Suppressor macrophage (primary cell): ENCODE measurements at places on chromosomes 2 and 18.

- no peak for DNase-seq
Observed at GRCh38 chr18:58285449-58286130, 241.6 kb downstream of the NEDD4L start.

- DNase-seq, result no peak
Observed at GRCh38 chr2:105674401-105674800, 70.3 kb upstream of the NCK2 start.

DNA sequence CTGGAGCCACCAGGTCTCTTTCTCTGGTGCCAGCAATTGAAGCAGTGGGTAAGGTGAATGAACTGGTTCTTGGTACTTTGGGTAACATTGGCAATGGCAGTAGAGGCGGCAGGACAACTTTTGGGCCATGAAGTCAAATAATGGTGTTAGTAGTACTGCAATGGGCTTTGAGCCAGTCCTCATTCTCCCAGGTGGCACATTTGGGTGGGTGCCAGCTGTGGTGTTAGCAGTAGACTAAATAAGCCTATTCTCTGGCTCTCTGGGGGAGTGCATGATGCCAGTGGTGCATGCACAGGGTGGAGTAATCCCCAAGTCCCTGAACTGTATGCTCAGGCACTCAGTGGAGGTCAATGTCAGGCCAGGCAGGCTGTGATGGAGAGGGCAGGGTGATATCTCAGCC is 120.2 kb upstream of the LRRTM4 start:
- DNase-seq, result no peak

DNA sequence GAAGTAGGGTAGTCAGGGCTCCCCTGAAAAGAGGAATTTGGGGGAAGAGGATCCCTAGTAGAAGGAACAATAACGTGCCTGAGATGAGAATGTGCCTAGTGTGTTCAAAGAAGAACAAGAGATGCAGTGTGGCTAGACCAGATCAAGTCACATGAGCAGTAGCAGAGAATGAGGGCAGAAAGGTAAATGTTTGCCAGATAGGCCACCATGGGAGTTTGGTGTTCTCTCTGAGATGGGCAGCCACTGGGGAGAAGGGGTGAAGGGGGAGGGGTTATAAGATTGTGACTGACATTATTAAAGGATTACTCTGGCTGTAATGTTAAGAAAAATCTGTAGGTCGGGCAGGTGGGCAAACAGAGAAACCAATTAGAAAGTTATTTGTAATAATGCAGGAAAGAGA is 166.0 kb downstream of the LCLAT1 start:
- peak; percentile 15 for DNase-seq

- DNase-seq, result no peak
Observed at GRCh38 chr2:231644426-231644825, 51.8 kb downstream of the TEX44 start.

DNA sequence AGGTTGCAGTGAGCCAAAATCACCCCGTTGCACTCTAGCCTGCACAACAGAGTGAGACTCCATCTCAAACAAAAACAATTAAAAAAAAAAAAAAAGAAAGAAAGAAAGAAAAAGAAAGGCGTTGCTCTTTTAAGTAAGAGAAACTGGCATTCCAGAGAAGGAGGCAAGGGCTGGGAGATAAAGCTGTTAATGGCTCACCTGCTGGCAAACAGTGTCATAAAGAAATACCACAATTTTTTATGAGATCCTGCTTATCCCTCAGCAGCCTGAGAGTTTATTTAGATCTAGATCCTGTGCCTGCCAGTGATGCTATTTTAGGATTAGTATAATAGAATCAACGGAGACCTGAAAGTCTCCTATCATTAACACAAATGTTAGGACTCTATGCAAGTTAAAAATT is 16.3 kb downstream of the SLC19A3 start:
- DNase-seq, result no peak

GRCh38 chr2:232526372-232526941 is 497 bp downstream of the CHRND start:
- no peak for DNase-seq

DNA sequence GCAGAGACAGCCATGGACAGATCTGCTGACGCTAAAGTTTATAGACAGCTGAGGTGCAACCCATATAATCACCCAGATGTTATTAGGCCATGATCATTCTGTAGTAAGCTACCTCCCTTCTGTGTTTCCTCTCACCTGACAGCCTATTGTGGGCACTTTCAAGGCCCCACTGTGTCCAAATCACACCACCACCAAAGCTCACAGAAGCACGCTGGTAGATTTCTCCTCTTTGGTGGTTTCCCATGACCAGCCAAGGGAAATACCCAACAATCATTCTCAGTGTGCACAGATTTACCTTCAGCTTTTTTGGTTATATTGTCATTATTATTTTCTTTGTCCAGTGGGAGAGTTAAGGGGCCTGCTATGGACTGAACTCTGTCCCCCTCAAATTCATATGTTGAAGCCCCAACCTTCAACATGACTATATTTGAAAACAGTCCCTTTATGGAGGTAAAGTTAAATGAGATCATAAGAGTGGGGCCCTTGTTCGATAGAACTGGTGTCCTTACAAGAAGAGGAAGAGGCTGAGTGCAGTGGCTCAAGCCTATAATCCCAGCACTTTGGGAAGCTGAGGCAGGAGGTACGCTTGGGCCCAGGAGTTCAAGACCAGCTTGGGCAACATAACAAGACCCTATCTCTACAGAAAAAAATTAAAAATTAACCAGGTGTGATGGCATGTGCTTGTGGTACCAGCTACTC is 74.0 kb upstream of the MSH6 start:
- no peak for DNase-seq

DNA sequence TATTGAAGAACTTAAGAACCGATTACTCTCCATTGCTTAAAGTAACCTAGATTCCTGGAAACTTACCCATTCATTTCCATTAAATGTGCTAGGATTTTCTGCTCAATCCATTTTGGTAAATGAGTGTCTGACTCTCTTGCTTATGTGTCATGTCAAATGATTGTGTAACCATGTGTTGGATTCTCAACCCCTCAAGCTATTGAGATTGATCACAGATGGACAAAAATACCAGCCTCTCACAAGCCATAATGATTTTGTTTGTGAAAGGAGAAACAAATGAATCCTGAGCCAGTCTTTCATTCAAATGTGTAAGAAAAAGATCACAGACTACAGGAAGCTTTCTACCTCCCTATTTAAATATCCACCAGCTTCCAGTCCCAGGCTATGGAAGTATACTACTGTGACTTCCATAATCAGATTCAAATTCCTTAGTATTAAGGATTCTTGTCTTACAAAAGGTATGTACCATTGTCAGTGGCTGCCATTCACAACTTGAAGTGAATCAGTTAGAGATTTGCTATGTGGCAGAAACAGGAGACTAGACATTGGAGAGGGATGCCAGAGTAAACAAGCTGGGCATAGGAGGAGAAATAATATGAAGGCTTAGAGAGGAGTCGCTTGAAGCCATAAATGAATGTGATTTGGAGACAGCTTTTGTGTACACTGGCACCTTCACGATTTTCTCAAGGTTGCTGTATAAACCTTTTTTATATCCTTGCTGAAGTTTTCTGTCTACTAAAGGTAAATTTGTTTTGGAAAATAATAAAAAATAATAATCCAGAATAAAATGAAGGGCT is 498.5 kb upstream of the SETBP1 start:
- DNase-seq, result no peak
